ENCODE measurements at places on chromosomes 5 and 9. TPM values are rescaled to one million over a fixed set of nuclear protein-coding genes. Genes with fewer than 3 reads are reported as not detected.

The MACROH2A1 gene
- total RNA-seq: 144 TPM

The PCDH1 gene
- total RNA-seq: 147 TPM

The LHX6 gene
- 4.9 TPM for total RNA-seq

The FREM1 gene
- 8.3 TPM for total RNA-seq

The LCN9 gene
- not detected for total RNA-seq

The CNTNAP3 gene
- 7.1 TPM for total RNA-seq

The QRFP gene
- total RNA-seq: not detected

The MEIKIN gene
- 0.63 TPM for total RNA-seq

The ENHO gene
- 0.22 TPM for total RNA-seq

The SH3TC2 gene
- total RNA-seq: 1.3 TPM

The SOX30 gene
- total RNA-seq: 0.09 TPM

The CLIC3 gene
- 4.0 TPM for total RNA-seq

The KIF20A gene
- 0.63 TPM for total RNA-seq

The TNFSF8 gene
- total RNA-seq: 5.0 TPM

The TUBB4B gene
- 258 TPM for total RNA-seq

The STK32A gene
- total RNA-seq: 8.6 TPM

The TAF1L gene
- total RNA-seq: not detected

The PRDM9 gene
- total RNA-seq: not detected

The HMCN2 gene
- 8.6 TPM for total RNA-seq

The ACTBL2 gene
- total RNA-seq: 0.13 TPM

The PCDHB10 gene
- 2.3 TPM for total RNA-seq

The PCDHA1 gene
- total RNA-seq: 0.13 TPM

All from kidney (tissue), 22 donors.